ENCODE measurements at places on chromosomes 7 and 10.

DNA sequence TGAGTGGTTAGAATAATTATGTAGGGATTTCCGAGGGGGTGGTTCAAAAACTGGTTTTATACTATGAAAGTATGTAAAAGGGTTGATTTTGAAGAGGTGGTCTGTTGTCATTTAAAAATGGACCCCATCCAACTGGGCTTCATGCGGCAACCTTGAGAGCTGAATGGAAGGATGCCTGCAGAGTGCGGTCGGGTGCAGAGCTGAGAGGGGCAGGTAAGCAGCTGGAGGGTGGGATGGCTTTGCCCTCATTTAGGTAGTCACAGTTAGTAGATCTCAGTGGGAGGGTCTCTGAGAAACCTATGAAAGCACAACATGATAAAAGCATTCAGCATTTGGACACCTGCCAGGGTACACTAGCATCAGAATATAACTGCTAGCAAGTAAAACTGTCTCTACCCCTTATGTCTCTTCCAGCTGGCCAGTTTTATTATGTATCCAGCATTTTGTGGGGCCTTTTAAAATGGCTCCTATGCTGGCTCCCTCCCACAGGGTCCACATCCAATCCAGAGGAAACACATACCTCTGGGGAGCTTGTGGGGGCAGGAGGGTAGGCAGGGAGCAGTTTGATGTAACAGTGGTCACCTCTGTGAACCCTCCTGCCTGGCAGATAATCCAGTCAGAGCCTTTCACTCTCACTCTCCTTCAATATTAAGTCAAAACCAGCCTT, 75.9 kb upstream of the MAGI2 start:
- H3K4me1 ChIP-seq: peaks cover 16% of the 10 kb centered on the region
- no peaks in the 10 kb centered on the region for H3K27me3 ChIP-seq
- DNase-seq: no peak
- H3K27ac ChIP-seq: no peak overlapping the region
- no peak overlapping the region for H3K4me3 ChIP-seq
- H3K36me3 ChIP-seq: no peaks in the 10 kb centered on the region

DNA sequence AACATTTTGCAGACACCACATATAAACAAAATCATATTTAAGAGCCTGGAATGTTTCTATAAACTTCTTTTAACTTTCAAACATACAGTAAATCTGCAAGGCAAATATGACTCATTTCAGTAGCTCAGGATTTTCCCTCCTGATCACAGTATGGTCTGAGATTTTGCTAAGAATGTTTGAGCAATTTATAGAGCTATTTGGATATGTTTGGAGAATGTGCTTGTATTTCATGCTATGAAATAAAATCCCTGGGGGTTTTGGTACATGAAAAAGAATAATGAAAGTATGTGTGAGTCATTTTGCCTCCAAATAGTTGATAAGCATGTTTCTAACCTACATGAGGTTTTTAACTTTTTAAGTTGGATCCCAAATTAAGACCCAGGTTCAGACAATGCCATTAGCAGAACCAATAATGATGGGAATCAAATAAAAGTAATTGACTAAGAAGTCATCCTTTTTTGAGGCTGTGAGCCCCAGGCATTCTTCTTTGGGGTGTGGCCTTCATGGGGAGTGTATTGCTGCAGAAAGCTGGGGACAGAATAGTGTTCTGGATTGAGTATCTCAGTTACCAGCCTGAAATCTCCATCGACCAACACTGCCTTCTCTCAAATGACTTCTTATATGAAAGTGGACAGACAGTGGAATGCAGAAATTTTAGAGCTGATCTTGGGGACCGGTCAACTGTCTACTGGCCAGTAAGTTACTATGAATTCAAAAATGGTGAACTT, 66.1 kb upstream of the AGBL3 start:
- peaks cover 18% of the 10 kb centered on the region for H3K4me1 ChIP-seq
- no peaks in the 10 kb centered on the region for H3K27me3 ChIP-seq
- DNase-seq: peak; percentile 80
- H3K27ac ChIP-seq: peak overlapping the region; percentile 35

DNA sequence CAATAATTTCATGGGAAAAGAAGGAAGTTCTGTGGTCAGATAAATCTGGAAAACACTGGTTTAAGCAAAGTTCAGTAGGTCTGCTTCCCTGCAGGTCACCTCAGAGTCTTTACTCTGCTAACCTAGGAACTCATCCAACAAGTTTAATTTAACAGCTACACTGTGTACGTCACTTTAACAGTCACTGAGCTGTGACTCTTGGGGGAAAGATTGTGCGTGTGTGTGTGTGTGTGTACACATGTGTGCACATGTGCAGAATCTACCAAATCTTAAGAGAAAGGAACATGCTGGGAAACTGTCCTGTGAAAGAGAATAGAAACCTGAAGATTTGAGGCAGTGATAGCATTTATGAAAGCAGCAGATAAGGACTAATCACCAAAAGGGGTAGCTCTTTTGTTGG, 62.6 kb downstream of the IKZF1 start:
- H3K4me3 ChIP-seq: no peak overlapping the region
- DNase-seq: no peak
- H3K4me1 ChIP-seq: no peaks in the 10 kb centered on the region
- H3K36me3 ChIP-seq: no peaks in the 10 kb centered on the region
- H3K27ac ChIP-seq: no peak overlapping the region
- peaks cover 74% of the 10 kb centered on the region for H3K27me3 ChIP-seq

DNA sequence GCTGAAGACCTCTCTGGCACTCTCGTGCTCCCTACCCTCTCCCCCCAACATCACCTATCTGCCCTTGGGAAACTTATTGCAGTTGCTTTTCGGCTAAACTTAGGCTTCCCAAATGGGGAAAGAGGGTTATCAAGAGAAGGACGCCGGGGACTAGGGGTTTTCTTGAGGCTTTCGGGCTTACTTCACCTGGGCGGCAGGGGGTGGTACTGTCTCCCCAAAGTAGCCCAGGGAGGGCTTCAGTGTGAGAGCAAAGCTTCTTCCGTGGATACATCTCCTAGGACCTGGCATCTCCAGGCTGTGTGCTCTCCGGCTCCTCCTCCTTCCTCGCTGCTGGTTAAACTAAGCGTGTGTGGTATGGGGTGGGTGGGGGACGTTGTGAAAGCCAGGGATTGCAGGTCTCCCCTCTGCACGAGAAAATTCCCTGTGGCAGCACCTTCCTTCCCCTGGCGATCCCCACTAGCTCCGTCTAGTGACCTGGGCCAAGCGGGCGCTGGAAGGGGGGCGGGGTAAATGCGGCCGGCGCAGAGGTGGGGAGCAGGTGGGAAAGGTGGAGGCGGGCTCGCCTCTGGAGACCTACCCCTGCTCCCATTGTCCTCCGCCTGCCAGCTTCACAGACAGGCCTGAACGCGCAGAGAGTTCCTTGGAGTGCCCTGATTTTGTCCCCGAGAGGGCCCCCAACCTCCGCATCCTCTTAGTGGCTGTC, 1.1 kb downstream of the PLXDC2 start:
- no peaks in the 10 kb centered on the region for H3K36me3 ChIP-seq
- no peak overlapping the region for H3K27ac ChIP-seq
- no peaks in the 10 kb centered on the region for H3K4me1 ChIP-seq
- H3K27me3 ChIP-seq: peaks cover 49% of the 10 kb centered on the region
- H3K4me3 ChIP-seq: peak overlapping the region; percentile 64

GRCh38 chr10:110275128-110275729, 29.5 kb downstream of the SMNDC1 start:
- H3K27me3 ChIP-seq: no peaks in the 10 kb centered on the region
- no peak overlapping the region for H3K27ac ChIP-seq
- no peaks in the 10 kb centered on the region for H3K4me1 ChIP-seq
- H3K4me3 ChIP-seq: no peak overlapping the region
- H3K36me3 ChIP-seq: no peaks in the 10 kb centered on the region

DNA sequence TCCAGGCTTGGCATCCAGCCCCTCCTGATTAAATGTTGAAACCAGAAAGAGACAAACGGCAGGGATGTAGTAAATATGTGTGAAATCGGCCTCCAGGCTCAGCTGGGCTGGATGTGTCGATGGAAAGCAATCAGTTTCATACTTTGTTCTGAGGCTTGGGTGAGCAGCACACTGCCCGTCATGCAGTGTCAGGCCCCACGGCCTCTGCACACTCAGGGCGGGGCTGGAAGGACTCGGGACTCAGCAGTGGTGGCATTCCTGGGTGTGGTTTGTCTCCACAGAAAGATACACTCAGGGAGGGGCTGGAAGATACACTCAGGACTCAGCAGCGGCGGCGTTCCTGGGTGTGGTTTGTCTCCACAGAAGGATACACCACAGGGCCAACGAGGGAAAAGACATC, 22.0 kb downstream of the ADGRA1 start:
- DNase-seq: no peak
- H3K27me3 ChIP-seq: no peaks in the 10 kb centered on the region
- H3K36me3 ChIP-seq: no peaks in the 10 kb centered on the region
- no peak overlapping the region for H3K4me3 ChIP-seq
- H3K27ac ChIP-seq: peak overlapping the region; percentile 47
- H3K4me1 ChIP-seq: peaks cover 16% of the 10 kb centered on the region

DNA sequence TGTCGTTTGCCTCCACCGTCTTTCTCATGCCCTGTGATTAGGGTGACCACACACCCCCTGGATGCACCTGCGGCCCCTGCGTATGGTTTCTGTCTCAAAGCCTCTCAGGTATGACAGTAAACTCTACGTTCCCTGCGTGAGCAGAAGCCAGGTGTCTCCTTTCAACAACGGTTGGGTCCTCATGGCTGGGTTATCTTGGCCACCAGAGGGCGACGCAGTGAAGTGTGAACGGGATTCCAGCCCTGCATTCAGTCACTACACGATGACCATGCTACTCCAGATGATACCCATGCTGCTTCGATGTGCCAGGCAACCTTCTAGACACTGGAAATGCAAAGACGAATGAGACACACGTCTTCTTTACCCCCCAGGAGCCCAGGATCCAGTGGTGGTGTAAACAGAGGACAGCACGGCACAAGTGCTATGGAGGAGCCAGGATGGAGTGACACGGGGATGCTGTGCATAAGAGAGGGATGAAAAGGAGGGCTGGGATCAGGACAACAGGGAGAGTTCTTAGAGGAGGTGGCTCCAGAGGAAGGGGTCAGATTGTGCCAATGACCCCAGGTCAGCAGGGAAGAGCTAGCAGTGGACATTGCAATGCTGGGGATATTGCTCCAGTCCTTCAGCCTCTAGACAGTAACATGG, 228.1 kb upstream of the PFKP start:
- H3K4me3 ChIP-seq: no peak overlapping the region
- DNase-seq: peak; percentile 52
- H3K4me1 ChIP-seq: no peaks in the 10 kb centered on the region
- H3K36me3 ChIP-seq: no peaks in the 10 kb centered on the region
- H3K27me3 ChIP-seq: peaks cover 12% of the 10 kb centered on the region
- H3K27ac ChIP-seq: no peak overlapping the region

DNA sequence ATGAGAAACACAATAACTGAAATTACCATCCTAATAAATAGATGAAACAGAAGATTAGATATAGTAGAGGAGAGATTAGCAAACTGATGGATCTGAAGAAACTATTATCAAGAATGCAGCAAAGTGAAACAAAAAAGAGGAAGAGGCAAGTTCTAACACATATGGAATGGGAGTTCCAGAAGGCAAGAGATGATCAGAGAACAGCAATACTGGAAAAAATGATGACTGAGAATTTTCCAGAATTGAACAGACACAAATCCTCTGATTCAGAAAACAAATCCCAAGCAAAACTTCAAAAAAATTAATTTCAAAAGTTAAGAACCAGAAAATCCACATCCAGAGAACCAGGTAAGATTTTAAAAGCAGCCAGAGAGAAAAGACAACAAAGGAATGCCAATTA, 20.2 kb upstream of the CYREN start:
- H3K27me3 ChIP-seq: no peaks in the 10 kb centered on the region
- no peaks in the 10 kb centered on the region for H3K36me3 ChIP-seq
- H3K4me3 ChIP-seq: no peak overlapping the region
- H3K4me1 ChIP-seq: no peaks in the 10 kb centered on the region
- H3K27ac ChIP-seq: no peak overlapping the region

GRCh38 chr7:130758429-130759056, 24.5 kb upstream of the KLF14 start:
- H3K27ac ChIP-seq: no peak overlapping the region
- H3K27me3 ChIP-seq: peaks cover under 1% of the 10 kb centered on the region
- DNase-seq: peak; percentile 67
- no peaks in the 10 kb centered on the region for H3K4me1 ChIP-seq
- no peaks in the 10 kb centered on the region for H3K36me3 ChIP-seq

DNA sequence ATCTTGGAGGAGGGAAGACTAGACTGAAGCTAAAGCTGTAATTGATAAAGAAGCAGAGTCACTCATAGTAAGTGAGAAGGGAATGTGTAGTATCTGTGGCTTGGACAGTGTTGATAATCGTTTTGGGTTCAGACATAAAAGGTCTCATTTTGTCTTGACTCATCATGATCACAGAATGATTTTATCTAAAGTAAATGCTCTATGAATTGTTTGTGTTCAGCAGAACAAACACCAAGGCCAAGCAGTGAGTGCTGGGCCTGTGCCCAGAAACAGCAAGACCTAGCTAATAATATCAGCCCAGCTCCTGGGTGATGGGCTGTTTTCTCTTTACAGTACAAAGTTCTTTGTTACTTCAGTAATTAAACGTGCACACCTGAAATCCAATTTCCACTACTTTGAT, 26.7 kb upstream of the CD36 start:
- DNase-seq: peak; percentile 87
- no peaks in the 10 kb centered on the region for H3K36me3 ChIP-seq
- no peaks in the 10 kb centered on the region for H3K27me3 ChIP-seq
- H3K4me1 ChIP-seq: peaks cover 41% of the 10 kb centered on the region
- peak overlapping the region; percentile 71 for H3K27ac ChIP-seq
- no peak overlapping the region for H3K4me3 ChIP-seq

GRCh38 chr7:118372530-118372929, 148.0 kb downstream of the ANKRD7 start:
- no peaks in the 10 kb centered on the region for H3K27me3 ChIP-seq
- no peaks in the 10 kb centered on the region for H3K4me1 ChIP-seq
- no peaks in the 10 kb centered on the region for H3K36me3 ChIP-seq
- no peak overlapping the region for H3K27ac ChIP-seq
- no peak for DNase-seq

DNA sequence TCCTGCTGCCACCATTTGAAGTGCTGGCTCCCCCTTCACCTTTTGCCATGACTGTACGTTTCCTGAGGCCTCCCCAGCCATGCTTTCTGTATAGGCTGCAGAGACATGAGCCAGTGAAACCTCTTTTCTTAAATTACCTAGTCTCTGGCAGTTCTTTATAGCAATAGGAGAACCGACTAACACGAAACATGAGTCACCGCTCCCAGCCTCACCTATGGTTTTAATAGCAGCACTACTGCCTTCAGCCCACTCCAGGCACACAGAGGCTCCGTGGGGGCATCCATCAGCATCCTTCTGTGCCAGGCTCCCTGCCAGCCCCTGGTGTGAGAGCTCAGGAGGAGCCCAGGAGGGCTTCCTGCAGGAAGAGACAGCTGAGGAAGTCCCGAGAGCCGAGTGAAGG, 5.5 kb upstream of the ZNF316 start:
- H3K36me3 ChIP-seq: no peaks in the 10 kb centered on the region
- H3K27me3 ChIP-seq: no peaks in the 10 kb centered on the region
- H3K4me3 ChIP-seq: no peak overlapping the region
- H3K27ac ChIP-seq: no peak overlapping the region
